ENCODE measurements at places on chromosomes 2 and 18.

- DNase-seq = no peak
- no peak overlapping the region for H3K27ac ChIP-seq
- no peaks in the 10 kb centered on the region for H3K4me1 ChIP-seq
- no peaks in the 10 kb centered on the region for H3K27me3 ChIP-seq
- H3K4me3 ChIP-seq = no peak overlapping the region
- H3K36me3 ChIP-seq = no peaks in the 10 kb centered on the region
Observed at GRCh38 chr2:66649006-66649405, 214.1 kb downstream of the MEIS1 start.

- peaks cover 2% of the 10 kb centered on the region for H3K27me3 ChIP-seq
- H3K4me1 ChIP-seq = no peaks in the 10 kb centered on the region
- H3K27ac ChIP-seq = no peak overlapping the region
- no peak for DNase-seq
- no peaks in the 10 kb centered on the region for H3K36me3 ChIP-seq
- H3K4me3 ChIP-seq = no peak overlapping the region
Observed at GRCh38 chr2:85822766-85823165, 66.0 kb downstream of the ST3GAL5 start.

DNA sequence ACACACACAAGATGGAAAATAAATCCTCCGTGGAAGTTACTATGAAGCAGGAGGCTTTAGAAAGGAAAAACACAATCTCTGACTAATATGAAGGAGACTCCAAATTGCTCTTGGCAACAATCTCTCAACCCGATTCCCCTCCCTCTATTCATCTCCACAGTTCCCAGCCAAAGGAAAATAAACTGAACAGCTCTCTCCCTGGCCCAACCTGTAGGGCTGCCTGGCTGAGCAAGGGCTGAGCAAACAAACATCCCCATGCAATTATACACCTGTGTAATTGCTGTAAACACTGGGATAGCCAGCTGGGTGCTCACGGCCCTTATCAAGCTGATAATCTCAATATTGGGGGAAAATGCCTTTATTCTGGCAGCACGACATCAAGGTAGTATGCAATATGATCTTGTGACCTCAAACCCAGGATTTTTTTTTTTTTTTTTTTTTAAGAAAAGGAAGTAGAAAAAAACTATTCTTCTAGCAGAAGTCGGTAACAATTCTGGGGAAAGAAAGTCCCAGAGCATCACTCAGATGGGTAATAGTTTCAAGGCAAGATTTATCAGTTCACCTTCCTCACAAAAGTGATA is 203.3 kb upstream of the SMAD2 start:
- H3K27ac ChIP-seq = no peak overlapping the region
- DNase-seq = peak; percentile 37
- no peaks in the 10 kb centered on the region for H3K36me3 ChIP-seq
- H3K27me3 ChIP-seq = peaks cover 28% of the 10 kb centered on the region

GRCh38 chr2:65580824-65581223 is 148.4 kb upstream of the SPRED2 start:
- H3K27me3 ChIP-seq = no peaks in the 10 kb centered on the region
- no peak overlapping the region for H3K27ac ChIP-seq
- H3K36me3 ChIP-seq = no peaks in the 10 kb centered on the region
- peaks cover 10% of the 10 kb centered on the region for H3K4me1 ChIP-seq
- no peak overlapping the region for H3K4me3 ChIP-seq
- DNase-seq = no peak

GRCh38 chr18:58229162-58229561 is 185.1 kb downstream of the NEDD4L start:
- no peak overlapping the region for H3K27ac ChIP-seq
- no peak overlapping the region for H3K4me3 ChIP-seq
- DNase-seq = no peak
- H3K27me3 ChIP-seq = no peaks in the 10 kb centered on the region
- H3K4me1 ChIP-seq = peaks cover 6% of the 10 kb centered on the region
- no peaks in the 10 kb centered on the region for H3K36me3 ChIP-seq

- H3K27me3 ChIP-seq = no peaks in the 10 kb centered on the region
- H3K27ac ChIP-seq = peak overlapping the region; percentile 26
- H3K36me3 ChIP-seq = peaks cover 1% of the 10 kb centered on the region
- H3K4me3 ChIP-seq = no peak overlapping the region
- peak; percentile 69 for DNase-seq
Observed at GRCh38 chr2:230777721-230778120, 65.1 kb downstream of the CAB39 start.

DNA sequence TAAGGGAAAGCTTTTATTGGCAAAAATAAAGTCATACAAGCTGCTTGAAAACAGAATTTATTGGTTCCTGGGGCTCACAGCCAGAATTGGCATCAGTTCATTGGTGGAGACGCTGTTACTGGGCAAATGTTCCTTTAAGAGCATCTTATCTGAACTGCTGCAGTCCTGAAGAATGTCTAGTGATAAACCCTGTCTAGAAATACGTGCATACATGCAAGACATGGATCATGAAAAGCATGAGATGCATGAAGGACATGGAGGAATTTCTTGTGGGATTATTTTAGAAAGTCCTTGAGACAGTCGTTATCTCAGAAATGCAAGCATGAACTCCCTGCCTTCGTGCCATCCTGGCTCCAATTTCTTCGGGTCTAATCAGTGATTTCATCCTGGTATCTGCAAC is 32.5 kb upstream of the FHOD3 start:
- no peaks in the 10 kb centered on the region for H3K4me1 ChIP-seq
- peak; percentile 56 for DNase-seq
- H3K4me3 ChIP-seq = no peak overlapping the region
- no peaks in the 10 kb centered on the region for H3K36me3 ChIP-seq
- no peak overlapping the region for H3K27ac ChIP-seq

GRCh38 chr2:79862756-79863155 is 349.9 kb downstream of the CTNNA2 start:
- no peak overlapping the region for H3K27ac ChIP-seq
- no peaks in the 10 kb centered on the region for H3K27me3 ChIP-seq
- no peaks in the 10 kb centered on the region for H3K36me3 ChIP-seq
- H3K4me3 ChIP-seq = no peak overlapping the region
- no peak for DNase-seq
- no peaks in the 10 kb centered on the region for H3K4me1 ChIP-seq

DNA sequence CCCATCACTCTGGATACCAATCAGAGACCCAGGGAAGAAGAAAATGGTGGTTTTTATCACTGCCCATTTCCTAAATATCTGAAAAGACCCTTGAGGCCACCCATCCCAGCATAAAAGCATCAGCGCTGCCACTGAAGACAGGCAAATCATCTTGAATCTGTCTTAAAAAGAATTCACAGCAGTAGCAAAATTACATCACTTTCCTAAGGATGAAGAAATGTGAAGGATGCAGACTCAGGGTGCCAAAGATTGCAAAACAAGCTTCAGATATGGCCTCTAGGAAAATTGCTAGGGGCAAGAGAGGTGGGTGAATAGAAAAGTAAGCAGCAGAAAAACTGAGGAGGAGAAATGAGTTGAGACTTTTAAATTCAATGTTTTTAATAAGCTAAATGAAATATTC is 70.0 kb downstream of the SLC25A12 start:
- no peaks in the 10 kb centered on the region for H3K27me3 ChIP-seq
- peak; percentile 33 for DNase-seq
- H3K36me3 ChIP-seq = no peaks in the 10 kb centered on the region
- H3K4me3 ChIP-seq = no peak overlapping the region

- H3K27me3 ChIP-seq = no peaks in the 10 kb centered on the region
- H3K27ac ChIP-seq = no peak overlapping the region
- no peak overlapping the region for H3K4me3 ChIP-seq
- H3K4me1 ChIP-seq = no peaks in the 10 kb centered on the region
- H3K36me3 ChIP-seq = no peaks in the 10 kb centered on the region
- DNase-seq = no peak
Observed at GRCh38 chr2:204720874-204721273, 175.6 kb downstream of the PARD3B start.

GRCh38 chr2:208541461-208541988 is 134.9 kb downstream of the PTH2R start:
- no peaks in the 10 kb centered on the region for H3K4me1 ChIP-seq
- no peaks in the 10 kb centered on the region for H3K36me3 ChIP-seq
- H3K27me3 ChIP-seq = no peaks in the 10 kb centered on the region
- no peak overlapping the region for H3K27ac ChIP-seq
- no peak for DNase-seq

- no peak overlapping the region for H3K27ac ChIP-seq
- H3K4me1 ChIP-seq = no peaks in the 10 kb centered on the region
- H3K4me3 ChIP-seq = no peak overlapping the region
- DNase-seq = no peak
- no peaks in the 10 kb centered on the region for H3K36me3 ChIP-seq
Observed at GRCh38 chr2:237532160-237532559, 34.2 kb upstream of the PRLH start.

DNA sequence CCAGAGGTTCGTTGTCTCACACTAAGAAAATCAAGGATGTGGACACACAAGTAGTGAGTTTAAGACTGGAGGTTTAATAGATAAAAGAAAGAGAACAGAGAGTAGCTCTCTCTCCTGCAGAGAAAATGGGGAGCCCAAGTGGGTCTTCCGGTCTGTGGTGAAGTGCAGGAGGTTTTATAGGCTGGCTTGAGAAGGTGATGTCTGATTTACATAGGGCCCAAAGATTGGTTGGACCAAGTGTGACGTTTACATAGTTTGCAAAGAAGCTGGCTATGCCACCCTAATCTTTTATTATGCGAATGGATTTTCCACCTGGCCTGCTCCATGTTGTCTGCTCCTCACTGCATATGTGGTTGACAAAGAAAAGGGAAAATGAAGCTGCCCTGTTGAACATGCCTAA is 430.4 kb upstream of the TRIB2 start:
- DNase-seq = no peak
- H3K27me3 ChIP-seq = no peaks in the 10 kb centered on the region
- H3K36me3 ChIP-seq = no peaks in the 10 kb centered on the region
- no peak overlapping the region for H3K4me3 ChIP-seq

GRCh38 chr2:179449010-179449409 is 184.4 kb upstream of the SESTD1 start:
- H3K4me1 ChIP-seq = peaks cover 2% of the 10 kb centered on the region
- no peaks in the 10 kb centered on the region for H3K36me3 ChIP-seq
- H3K27ac ChIP-seq = no peak overlapping the region
- DNase-seq = no peak
- no peaks in the 10 kb centered on the region for H3K27me3 ChIP-seq

- H3K36me3 ChIP-seq = no peaks in the 10 kb centered on the region
- no peaks in the 10 kb centered on the region for H3K27me3 ChIP-seq
- no peaks in the 10 kb centered on the region for H3K4me1 ChIP-seq
- no peak overlapping the region for H3K4me3 ChIP-seq
- no peak overlapping the region for H3K27ac ChIP-seq
- DNase-seq = peak; percentile 75
Observed at GRCh38 chr2:43714164-43714563, 37.9 kb upstream of the C1GALT1C1L start.

DNA sequence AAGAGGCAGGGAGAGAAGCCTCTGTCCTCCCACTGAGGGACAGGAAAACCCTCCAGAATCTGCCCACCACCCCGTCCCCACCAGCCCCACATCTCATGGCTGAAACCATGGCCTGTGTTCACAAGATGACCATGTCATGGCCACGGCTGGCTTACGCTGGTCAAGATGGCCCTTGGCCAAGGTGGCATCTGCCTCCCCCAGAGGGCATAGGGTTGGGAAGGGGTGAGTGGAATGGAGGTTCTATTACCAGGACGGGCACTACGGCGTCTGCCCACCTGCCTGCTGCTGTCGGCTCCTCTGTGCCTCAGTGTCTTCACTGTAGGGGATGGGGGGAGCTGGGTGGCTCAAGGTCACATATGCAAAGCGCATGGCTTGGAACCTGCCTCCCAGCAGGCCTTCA is 19.8 kb downstream of the ODC1 start:
- no peaks in the 10 kb centered on the region for H3K27me3 ChIP-seq
- H3K27ac ChIP-seq = no peak overlapping the region
- H3K4me1 ChIP-seq = no peaks in the 10 kb centered on the region
- peaks cover 5% of the 10 kb centered on the region for H3K36me3 ChIP-seq

- H3K4me1 ChIP-seq = no peaks in the 10 kb centered on the region
- no peak overlapping the region for H3K4me3 ChIP-seq
- H3K36me3 ChIP-seq = no peaks in the 10 kb centered on the region
- H3K27ac ChIP-seq = no peak overlapping the region
- no peak for DNase-seq
- no peaks in the 10 kb centered on the region for H3K27me3 ChIP-seq
Observed at GRCh38 chr2:205937211-205937610, 148.8 kb downstream of the INO80D start.

- H3K27me3 ChIP-seq = no peaks in the 10 kb centered on the region
- peak; percentile 57 for DNase-seq
- peak overlapping the region; percentile 77 for H3K27ac ChIP-seq
- H3K4me3 ChIP-seq = no peak overlapping the region
- H3K4me1 ChIP-seq = peaks cover 46% of the 10 kb centered on the region
Observed at GRCh38 chr2:218282173-218282991, 9.9 kb downstream of the TMBIM1 start.

GRCh38 chr2:209977386-209978239 is 24.8 kb upstream of the RPE start:
- H3K27ac ChIP-seq = no peak overlapping the region
- H3K36me3 ChIP-seq = no peaks in the 10 kb centered on the region
- DNase-seq = peak; percentile 66

DNA sequence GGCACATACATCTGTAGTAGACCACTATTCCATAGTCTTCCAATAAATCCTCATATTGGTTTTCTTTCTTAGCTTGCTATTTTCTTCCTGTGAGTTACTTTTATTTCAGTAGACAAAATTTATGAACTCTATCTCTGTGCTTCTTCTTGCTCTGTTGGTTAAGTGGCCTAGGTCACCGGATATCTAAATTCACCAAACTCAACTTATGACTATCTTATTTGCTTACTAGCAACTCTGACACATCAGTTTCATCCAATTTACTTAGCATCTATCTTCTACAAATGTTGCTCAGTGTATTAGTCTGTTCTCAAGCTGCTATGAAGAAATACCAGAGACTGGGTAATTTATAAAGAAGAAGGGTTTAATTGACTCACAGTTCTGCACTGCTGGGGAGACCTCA is 432.5 kb upstream of the FSIP2 start:
- DNase-seq = no peak
- H3K4me1 ChIP-seq = no peaks in the 10 kb centered on the region
- no peak overlapping the region for H3K4me3 ChIP-seq
- H3K27me3 ChIP-seq = no peaks in the 10 kb centered on the region
- H3K27ac ChIP-seq = no peak overlapping the region

DNA sequence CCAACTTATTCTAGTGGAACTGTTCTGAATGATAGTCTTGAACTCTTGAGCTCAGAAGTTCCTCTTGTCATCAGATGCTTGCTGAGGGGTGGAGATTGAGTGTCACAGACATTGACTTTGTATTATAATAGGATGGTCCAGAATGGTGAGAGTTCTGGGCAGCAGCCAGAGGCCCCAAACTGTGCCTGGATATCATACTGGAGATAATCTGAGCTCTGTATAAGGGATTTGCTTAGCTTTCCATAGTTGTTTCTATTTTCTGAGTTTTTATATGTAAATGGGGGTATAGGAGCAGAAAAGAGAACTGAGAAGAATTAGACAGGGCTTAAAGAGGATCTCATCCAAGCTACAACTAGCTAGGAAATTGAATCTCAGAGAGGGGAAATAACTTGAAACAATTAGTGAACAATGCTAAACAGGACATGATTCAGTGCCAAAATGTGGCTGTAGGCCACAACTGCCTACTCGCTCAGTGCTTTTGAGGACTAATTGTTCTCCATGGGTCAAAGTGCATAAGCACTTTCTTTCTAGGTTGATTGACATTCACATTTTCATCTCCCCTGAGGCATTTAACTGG is 10.1 kb upstream of the LCLAT1 start:
- H3K27ac ChIP-seq = no peak overlapping the region
- H3K27me3 ChIP-seq = no peaks in the 10 kb centered on the region

GRCh38 chr2:203673933-203674332 is 32.5 kb upstream of the CD28 start:
- no peaks in the 10 kb centered on the region for H3K4me1 ChIP-seq
- no peaks in the 10 kb centered on the region for H3K27me3 ChIP-seq
- DNase-seq = peak; percentile 55
- no peak overlapping the region for H3K4me3 ChIP-seq

- H3K36me3 ChIP-seq = no peaks in the 10 kb centered on the region
- no peak overlapping the region for H3K27ac ChIP-seq
- DNase-seq = no peak
- H3K27me3 ChIP-seq = no peaks in the 10 kb centered on the region
Observed at GRCh38 chr2:173247156-173247555, 107.5 kb upstream of the CDCA7 start.
